ENCODE measurements at places on chromosomes 6 and 20.

- DNase-seq, result no peak
Observed at GRCh38 chr6:26366504-26366903, 1.5 kb downstream of the BTN3A2 start.

DNA sequence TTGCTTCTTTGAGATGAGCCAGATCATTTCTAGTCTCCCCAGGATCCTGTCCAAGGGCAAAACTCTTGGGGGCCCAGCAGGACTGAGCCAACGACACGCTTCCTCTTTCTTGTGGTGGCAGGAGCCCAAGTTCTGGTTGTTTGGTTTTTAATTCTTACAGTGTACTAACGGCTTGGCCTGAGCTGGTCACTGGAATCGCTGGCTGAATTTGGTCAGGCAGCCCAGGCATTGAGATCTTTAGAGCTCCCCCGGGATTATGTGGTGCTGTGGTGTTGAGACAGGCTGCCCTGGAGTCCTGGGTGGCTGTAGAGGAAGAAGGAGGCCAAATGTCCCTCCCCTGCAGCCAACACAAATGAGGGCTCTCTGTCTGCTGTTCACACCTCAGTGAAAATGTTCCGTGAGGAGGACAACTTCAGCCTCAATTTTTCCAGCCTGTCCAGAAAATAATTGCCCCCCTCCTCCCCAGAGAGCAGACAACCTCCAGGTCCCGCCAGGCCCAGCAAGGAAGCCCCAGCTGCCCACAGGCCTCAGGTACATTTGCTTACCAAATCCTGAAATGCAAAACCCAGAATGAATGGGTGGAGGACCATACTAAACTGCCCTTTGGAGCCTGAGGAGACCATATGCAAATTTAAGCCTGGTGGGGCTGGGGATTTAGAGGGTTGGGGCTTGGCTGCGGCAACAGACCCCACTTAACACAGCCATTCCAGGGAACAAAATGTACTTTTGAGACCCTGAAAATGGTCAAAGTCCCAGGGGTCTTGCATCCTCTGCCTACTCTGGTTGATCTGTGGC is 23.6 kb downstream of the BNIP5 start:
- no peak for DNase-seq

DNA sequence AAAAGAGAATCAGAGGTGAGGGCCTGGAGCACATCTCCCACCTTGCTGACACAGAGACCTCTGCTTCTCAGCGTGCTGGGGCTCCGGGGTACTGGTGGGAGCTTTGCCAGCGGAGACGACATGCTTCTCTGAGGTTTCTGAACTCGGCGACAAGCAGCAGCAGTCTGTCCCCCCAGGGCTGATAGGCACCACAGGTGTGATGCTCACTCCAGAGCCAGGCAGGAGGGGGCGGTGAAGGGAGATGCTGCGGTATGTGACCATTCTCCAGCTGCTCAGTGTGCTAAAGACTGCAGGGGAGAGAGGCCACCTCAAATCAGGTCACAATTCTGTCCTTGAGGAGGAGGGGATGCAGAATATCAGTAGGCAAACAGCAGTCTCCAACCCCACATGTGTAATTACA is 219.9 kb downstream of the ALDH8A1 start:
- DNase-seq, result no peak

DNA sequence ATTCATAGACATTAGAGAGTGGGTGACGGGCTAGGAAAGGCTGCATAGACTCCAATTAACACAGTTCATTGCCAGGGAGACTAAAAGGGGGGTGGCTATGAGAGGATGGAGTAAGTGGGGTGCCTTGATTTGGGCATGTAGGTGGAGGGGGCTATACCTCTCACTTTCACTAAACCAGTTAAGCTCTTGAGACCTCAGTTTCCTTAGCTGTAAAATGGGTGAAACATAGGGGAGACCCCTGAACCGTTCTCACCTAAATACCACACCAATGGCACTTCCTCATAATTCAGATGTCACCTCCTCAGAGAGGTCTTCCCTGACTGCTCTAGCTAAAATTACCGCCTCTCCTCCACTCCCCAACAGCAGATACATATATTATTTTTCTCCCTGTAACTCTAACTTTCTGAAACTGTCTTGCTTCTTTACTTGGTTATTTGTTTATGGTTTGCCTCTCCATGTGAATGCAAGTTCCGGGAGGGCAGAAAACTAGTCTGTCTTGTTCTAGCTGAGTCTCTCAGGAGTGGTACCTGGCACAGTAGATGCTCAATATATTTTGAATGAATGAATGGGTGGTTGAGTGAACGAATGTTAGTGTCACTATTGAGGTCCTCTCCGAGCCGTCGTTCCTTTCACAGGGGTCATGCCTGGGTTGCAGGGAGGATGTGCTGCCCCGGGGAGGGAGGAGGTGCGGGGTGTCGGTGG is 615 bp upstream of the EYA2 start:
- DNase-seq, result no peak

DNA sequence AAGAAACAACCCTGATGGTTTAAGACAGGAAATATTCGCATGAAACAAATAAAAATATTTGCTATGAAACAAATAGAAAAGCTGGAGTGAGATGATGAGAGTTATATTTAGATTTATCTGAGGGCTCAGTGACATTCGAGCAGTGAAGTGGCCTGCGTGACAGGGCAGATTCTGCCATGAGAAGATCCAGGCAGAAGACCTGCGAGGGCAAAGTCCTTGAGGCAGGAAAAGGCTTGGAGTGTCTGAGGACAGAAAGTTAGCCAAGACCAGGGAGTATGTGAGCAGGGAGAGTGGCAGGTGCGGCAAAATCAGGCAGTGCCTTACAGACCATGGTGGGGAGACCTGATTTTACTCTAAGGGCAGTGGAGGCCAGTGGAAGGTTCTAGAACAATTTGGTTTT is 66.9 kb upstream of the RIN2 start:
- DNase-seq, result no peak

- no peak for DNase-seq
Observed at GRCh38 chr6:159919800-159920199, 29.0 kb downstream of the MAS1 start.

- DNase-seq, result no peak
Observed at GRCh38 chr6:47300417-47300816, 9.3 kb downstream of the TNFRSF21 start.

- DNase-seq, result peak; percentile 44
Observed at GRCh38 chr6:27472182-27472616, 706 bp downstream of the ZNF184 start.

DNA sequence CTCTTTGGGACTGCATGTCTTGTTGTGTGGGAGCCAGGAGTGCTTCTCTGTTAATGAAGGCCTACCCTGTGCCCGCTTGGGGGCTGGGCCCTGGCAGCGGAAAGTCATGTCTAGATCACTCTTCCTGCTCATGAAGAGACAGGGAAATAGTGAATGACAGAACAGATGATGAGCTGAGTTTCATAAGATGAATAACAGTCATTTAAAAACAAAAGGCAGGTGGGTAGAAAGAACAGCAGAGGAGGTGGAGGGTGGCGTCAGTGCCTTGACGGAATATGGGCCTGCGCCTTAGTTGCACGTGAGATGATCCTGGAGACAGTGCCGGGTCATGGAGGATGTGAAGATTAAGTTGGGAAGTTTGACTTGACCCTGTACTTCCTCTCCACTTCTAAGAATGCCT is 85.5 kb downstream of the ARID1B start:
- DNase-seq, result peak; percentile 46

GRCh38 chr6:161804838-161805237 is 531.0 kb upstream of the AGPAT4 start:
- no peak for DNase-seq

GRCh38 chr20:41380551-41381193 is 14.1 kb upstream of the EMILIN3 start:
- DNase-seq, result no peak
